Skeletal muscle cell (primary cell): ENCODE measurements at places on chromosomes 2 and 18.

- no peak for DNase-seq
These were observed 18.1 kb downstream of the NCAPH start for GRCh38 chr2:96353606-96354101.

DNA sequence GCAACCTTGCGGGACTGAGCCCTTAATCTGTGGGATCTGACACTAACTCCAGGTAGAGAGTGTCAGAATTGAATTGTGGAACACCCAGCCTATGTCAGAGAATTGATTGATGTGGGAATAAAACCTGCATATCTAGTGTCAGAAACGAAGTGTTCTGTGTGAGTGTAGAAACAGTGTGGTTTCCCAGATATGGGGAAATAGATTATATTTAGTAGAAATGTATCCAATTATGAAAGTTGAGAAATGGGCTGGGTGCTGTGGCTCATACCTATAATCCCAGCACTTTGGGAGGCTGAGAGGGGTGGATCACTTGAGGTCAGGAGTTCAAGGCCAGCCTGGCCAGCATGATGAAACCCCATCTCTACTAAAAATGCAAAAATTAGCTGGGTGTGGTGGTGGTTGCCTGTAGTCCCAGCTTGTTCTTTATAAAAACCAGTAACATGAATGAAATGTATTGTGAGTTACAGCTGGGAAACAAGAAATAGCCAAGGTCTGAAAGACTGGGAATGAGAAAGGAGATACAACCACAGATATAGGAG, 4.3 kb upstream of the TP53I3 start:
- DNase-seq: no peak

- no peak for DNase-seq
These were observed 27.9 kb upstream of the EPB41L3 start for GRCh38 chr18:5571666-5572065.

- DNase-seq: no peak
These were observed 5.1 kb upstream of the ASIC4 start for GRCh38 chr2:219508971-219509779.

GRCh38 chr2:60296219-60296955, 257.1 kb downstream of the BCL11A start:
- DNase-seq: no peak

DNA sequence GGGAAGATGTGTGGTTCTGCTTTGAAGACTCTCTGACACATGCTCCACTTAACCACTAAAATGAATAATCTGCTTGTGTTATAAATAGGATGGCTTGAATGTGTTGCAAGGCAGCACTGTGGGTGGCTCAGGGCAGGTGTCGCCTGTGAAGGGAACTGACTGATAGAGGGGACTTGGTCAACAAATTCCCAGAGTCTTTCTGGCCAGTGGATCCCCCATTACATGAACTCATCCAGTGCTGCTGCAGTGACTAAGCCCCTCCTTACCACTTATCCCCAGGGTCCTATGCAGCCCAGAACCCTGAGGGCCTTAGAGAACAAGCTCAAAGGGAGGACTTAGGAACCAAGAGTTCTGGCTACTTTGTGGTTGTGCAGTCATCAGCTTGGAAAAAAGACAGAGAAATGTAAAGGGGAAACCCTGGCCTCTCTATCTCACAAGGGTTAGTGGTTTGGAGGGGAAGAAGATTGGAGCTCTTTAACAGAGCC, 226.2 kb upstream of the TNP1 start:
- DNase-seq: peak; percentile 81

DNA sequence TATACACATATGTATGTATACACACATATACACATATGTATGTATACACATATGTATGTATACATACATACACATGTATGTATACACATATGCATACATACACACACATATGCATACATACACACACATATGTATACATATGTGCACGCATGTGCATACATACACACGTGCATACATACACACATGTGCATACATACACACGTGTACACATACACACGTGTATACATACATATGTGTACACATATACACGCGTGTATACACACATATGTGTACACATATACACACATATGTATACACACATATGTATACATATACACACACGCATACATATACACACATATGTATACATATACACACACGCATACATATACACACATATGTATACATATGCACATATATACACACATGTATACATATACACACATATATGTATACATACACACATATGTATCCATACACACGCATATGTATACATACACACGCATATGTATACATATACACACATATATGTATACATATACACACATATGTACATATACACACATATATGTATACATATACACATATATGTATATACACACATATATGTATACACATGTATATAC, 21.5 kb downstream of the NABP1 start:
- DNase-seq: no peak

DNA sequence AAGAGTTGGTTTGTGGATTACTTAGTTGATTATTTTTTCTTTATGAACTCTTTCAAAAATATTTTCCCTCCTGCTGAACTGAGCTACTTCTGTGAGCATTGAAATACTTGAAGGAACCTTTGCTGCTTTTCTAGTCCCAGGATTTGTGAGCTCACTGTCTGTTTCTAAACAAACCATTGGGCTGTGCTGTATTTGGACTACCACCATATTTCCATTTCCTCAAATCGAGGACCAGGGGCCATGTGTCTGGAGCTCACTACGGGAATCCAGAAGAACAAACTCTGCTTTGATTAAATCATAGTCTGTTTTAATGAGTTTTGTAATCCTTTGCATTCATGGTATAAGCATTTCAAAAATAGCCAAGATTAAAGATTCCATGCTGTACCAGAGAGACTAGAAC, 1.3 kb downstream of the MRPL33 start:
- DNase-seq: no peak

GRCh38 chr18:75211953-75212750, 1.6 kb downstream of the TSHZ1 start:
- DNase-seq: no peak

- DNase-seq: no peak
These were observed 136.7 kb downstream of the SH3BP4 start for GRCh38 chr2:235088496-235088921.

- DNase-seq: no peak
These were observed 51.3 kb downstream of the RAMP1 start for GRCh38 chr2:237910576-237911362.

GRCh38 chr2:140185076-140185475, 1404.9 kb upstream of the NXPH2 start:
- DNase-seq: no peak

DNA sequence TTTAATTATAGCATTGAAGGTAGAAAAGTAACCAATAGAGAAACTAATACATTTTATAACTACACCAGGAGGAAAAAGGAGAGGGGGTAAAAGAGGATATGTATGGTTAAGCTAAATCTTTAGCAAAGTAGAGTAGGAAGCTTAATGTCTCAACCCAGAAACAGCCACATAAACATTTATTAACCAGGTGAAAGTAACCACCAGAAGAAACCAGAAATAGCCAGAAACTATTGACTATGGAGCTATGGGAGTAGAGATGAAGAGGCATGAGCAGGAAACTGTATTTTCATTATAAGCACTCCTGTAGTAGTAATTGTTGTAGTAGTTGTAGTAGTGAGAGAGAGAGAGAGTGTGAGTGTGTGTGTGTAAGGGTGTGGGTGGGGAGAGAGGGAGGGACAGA, 617.5 kb upstream of the CHAC2 start:
- DNase-seq: no peak

DNA sequence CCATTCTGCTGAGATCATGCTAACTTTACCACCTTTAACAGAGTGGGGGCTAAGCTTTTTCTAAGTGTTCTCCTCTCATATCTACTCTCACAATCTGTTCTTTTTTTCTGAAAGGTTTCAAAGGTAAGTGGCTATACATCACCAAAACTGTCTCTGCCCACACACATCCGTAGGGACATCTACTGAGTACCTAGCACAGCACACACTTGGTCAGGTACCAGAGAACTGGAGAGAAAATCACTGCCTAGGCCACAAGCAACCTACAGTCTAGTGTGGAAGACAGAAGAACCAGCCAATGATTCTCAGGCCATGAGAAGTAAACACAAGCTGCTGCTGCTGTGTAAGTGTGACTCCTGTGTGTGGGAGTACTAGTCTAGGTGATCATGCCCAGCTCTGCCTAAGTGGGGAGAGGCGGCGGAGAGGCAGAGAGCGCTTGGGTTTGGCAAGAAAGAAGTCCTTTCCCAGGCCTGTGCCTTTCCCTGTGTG, 176.1 kb upstream of the ZFP36L2 start:
- no peak for DNase-seq

- no peak for DNase-seq
These were observed 499.1 kb upstream of the HS6ST1 start for GRCh38 chr2:128817813-128818212.
